ENCODE measurements at places on chromosomes 5 and 9. TPM values are rescaled to one million over a fixed set of nuclear protein-coding genes. Genes with fewer than 3 reads are reported as not detected.

The SOHLH1 gene
- total RNA-seq = not detected

GRCh38 chr5:39639618-39640089 lies 214.9 kb upstream of the DAB2 start:
- DNase-seq = peak; percentile 78

The C9orf40 gene
- total RNA-seq = 3.2 TPM

- peak; percentile 89 for DNase-seq
Measured at GRCh38 chr5:112253478-112254250, 165.4 kb downstream of the EPB41L4A start.

DNA sequence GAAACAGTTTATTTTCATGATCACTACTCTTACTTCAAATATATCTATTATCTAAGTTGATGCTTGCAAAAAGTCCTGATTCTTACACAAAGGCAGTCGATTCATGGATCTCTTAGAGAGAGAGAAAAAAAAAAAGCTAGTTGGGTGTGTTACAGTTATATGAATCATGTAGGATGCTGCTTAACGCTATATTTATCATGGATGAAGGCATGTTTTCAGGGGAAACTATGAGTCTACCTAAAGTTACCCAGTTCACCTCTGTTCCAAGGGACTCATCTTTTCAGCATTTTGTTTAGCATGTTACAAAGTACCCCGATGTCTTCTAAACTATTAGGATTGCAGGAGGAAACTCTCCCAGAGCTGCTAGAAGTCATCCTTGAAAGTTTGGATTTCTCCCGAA lies 13.5 kb downstream of the TMC1 start:
- DNase-seq = peak; percentile 64
